Endothelial cell of coronary artery (primary cell): ENCODE measurements at places on chromosomes 5 and 9. TPM values are rescaled to one million over a fixed set of nuclear protein-coding genes. Genes with fewer than 3 reads are reported as not detected.

Gene FRRS1L
- 0.28 TPM in 1 of 2 replicates, not detected in the other for total RNA-seq

Gene RIMOC1
- total RNA-seq, result 8.4 and 9.7 TPM in 2 replicates

Gene SH2D3C
- total RNA-seq, result 62.1 and 63.2 TPM in 2 replicates

Gene ROPN1L
- total RNA-seq, result 0.28 and 0.45 TPM in 2 replicates
